Stimulated activated CD4-positive, alpha-beta T cell treated with anti-CD3 and anti-CD28 coated beads, Interleukin-15, amount 100 ng/mL, for 1 hour (primary cell): ENCODE measurements at places on chromosomes 6 and 20.

GRCh38 chr20:24837781-24838450, 111.2 kb upstream of the CST7 start:
- no peak for DNase-seq

- DNase-seq = no peak
Observed at GRCh38 chr20:57881466-57882385, 171.9 kb upstream of the PMEPA1 start.

DNA sequence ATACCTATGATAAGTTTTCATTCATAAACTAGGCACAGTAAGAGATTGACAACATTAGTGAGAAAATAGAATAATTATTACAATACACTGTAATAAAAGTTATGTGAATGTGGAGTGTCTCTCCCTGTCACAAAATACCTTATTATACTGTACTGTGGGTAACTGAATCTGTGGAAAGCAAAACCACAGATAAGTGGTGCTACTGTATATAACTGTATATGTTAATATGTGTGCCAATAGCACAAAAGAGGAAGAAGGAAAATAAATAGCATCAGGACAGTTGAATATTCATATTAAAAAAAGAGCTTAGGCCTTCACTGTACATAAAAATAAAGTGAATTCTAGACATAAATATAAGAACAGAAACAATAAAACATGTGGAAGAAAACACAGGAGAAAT, 243.5 kb downstream of the CDKAL1 start:
- no peak for DNase-seq

DNA sequence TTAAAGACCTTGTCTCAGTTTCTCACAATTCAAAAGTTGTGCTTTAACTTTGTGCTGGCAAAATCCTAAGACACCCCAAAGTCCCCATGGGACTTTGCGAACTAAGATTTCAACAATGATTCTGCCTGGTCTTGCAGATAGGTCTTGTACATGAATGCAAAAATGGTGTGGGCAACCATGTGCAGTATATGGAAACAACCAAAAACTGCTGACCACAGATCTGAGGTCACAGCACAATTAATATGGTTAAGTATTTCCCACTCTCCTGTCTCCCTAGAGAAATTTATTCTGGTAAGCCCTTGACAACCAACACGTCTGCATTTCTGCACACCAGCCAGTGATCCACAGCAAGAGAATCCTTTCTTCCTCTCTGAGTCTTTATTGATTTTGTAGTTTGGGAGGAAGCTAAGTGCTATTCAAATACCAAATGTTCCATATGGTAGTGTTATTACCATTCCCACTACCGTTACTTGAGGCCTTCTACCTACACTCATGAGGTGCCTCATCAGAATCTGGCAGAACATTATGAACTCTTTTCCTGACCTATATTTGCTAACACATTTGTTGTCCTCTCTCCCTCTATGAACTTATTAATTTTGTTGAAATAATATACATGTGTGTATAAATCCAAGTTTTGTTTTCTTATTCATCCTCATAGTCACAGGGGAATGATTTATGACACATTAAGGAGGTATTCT, 178.7 kb downstream of the ATXN1 start:
- no peak for DNase-seq

DNA sequence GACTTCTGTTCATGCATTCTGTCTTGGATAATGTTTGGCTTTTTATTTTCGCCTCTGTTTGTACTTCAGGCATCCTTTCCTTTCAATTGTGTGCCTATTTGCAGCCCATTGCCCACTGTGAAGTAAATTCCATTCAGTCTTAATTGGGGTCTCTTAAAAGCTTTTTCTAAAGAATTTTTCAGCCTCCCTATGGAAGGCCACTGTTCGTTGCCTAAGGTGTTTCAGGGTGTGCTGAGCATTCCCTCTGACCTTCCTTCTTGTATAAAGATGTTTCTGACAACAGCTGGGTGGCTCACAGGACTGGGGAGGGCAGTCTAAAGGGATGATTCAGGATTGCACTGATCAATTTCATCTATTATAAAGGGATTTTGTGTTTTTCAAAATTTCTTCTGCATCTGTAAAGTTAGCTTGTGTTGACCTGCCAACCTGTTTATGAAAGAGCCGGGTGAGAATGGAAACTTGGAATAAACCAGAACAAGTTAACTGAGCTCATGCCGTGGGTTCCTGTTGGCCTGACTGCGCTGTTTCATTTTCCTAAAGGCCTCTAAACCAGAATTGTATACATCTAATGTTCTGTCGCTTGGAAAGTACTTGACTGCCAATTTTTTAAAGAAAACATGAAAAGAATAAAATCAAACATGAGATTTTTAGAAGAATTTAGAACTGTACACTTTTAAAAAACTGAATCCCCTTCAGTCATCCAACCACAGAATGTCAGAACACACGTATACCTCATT, 14.3 kb downstream of the PHACTR2 start:
- DNase-seq = no peak

DNA sequence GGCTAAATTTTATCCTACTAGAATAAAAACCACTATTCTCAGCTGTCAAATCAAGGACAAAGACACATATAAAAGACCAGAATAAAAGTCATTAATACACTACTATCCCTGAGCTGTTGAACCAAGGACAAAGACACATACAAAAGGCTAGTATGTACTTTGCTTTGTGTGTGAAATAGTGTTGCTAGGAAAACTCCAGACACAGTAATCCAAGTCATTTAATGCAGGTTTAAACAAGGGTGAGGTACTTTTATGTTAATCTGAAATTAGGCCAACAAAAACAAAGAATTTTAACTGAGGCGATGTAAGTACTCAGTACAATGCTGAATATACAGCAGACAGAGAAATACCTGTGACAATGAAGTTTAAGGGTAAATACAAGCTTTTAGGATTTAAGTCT, 18.9 kb downstream of the GCLC start:
- DNase-seq = no peak

- no peak for DNase-seq
Observed at GRCh38 chr6:34583861-34584604, 27.9 kb upstream of the SPDEF start.

DNA sequence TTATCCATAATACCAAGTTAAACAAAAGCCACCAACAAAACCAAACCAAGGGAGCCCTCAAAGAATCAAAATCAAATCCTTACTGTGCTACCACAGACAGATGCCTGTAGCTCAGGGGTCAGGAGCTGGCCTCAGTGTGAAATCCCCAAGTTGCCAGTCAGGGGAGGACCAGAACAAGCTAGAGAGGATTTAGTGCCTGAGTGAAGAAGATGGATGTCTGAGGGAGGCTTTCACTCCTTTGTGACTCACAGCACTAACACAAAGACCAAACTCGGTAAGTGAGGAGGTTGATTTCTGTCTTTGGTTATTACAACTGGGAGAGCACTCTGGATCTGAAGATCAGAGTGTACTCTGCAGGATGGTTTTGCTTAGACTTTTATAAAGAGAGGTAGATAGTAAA, 189.9 kb upstream of the ZNF184 start:
- DNase-seq = no peak

GRCh38 chr6:142167071-142167470, 20.0 kb downstream of the VTA1 start:
- DNase-seq = no peak

- DNase-seq = no peak
Observed at GRCh38 chr6:52595796-52596130, 18.9 kb upstream of the TRAM2 start.

DNA sequence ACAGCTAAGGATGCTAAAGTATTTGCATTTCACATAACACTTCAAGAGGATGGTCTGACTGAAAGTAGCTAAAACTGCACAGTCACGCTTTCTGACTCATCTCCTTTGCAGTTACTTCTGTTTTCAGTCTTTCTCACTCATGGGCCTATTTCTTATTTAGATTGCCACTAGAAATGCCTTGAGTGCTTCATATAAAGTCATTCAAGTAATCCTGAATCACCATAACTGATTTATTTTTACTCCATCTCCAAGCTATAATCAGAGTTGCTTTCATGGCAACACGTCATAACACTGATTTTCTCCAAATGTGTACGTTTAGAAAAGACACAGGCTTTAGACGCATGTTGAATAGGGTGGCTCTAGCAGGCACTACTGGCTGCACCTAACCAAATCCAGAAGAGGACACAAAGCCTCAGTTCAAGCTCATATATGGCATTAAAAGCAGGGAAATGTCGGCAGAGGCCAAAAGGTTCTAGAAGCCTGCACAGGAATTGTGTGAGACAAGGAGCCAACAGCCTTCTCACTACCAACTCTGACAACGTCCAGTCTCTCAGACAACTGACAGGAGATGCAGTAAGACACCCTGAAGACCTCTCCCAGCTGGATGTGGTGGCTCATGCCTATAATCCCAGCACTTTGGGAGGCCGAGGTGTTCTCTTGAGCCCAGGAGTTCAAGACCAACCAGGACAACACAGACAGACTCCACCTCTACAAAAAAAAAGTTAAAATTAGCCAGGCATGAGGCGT, 64.1 kb upstream of the BEND6 start:
- DNase-seq = no peak

GRCh38 chr6:44198684-44199083, 18.0 kb upstream of the MYMX start:
- no peak for DNase-seq

- DNase-seq = no peak
Observed at GRCh38 chr6:113857556-113858479, 673 bp downstream of the MARCKS start.

GRCh38 chr20:45407067-45407745, 883 bp upstream of the DBNDD2 start:
- no peak for DNase-seq

GRCh38 chr6:16690608-16691142, 70.6 kb downstream of the ATXN1 start:
- DNase-seq = no peak

DNA sequence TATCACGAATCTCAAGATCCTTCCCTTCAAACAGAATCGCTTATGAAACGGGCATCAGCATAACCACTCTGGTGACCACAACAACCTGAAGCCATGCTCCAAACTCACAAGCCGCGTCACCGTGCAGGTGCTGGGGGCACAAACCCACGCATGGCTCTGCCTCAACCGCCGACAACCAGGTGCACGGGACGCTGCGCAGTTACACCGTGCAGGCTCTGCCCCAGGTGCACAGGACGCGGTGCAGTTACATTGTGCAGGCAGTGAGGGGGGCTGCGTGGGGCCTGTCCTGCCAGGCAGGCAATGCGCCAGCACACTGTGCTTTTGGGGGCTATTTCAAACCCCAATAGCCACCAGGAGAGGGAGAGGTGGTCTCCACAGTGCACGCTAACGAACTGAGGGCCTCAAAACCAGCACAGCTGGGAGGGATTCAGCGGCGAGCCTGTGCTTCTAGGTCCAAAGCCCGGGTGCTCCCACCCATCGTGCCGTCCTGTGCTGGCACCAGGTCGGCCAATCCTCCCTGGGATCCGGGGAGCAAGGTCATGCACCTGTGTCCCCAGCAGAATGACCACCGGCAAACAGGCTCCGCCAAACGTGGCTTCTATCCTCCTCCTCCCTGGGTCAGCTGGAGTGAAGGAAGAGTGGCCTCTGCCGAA, 35.8 kb downstream of the ZBTB46 start:
- DNase-seq = no peak

DNA sequence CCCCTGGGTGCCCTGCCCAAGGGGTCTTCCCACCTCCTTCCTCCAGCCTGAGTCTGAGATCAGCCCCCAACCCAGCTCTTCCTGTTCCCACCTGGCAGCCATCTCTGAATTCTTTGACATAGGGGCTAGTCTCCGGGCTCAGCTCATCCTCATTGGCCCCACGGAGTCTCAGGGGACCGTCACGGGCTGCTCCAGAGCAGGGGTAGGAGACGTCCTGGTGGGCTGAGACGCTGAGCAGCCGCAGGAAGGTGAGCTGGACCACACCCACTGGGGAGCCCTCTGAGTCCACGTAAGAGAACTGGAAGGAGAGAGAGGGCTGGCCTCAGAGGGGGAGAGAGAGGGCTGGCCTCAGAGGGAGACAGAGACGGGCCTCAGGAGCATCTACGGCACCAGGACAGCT, 28.1 kb downstream of the COL11A2 start:
- no peak for DNase-seq

GRCh38 chr6:42424906-42425474, 26.7 kb downstream of the TRERF1 start:
- no peak for DNase-seq

DNA sequence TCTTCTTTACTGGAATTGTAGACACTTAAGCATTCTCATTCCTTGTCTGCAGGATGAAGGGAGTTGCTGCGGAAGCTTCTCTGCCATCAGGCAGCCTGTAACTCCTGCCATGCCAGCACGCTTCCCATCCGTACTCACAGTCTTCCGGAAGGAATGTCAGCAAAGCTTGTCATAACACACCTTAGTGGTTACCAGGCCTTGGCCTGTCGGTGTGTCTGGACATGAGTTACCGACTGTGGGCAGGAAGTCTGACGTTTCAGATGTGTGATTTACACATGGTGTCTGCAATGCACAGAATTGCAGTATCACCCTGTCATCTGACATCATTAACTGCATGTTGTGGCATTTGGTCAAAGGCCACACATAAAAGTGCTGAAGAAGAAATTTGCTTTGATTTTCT, 102.2 kb downstream of the SLC24A3 start:
- no peak for DNase-seq

DNA sequence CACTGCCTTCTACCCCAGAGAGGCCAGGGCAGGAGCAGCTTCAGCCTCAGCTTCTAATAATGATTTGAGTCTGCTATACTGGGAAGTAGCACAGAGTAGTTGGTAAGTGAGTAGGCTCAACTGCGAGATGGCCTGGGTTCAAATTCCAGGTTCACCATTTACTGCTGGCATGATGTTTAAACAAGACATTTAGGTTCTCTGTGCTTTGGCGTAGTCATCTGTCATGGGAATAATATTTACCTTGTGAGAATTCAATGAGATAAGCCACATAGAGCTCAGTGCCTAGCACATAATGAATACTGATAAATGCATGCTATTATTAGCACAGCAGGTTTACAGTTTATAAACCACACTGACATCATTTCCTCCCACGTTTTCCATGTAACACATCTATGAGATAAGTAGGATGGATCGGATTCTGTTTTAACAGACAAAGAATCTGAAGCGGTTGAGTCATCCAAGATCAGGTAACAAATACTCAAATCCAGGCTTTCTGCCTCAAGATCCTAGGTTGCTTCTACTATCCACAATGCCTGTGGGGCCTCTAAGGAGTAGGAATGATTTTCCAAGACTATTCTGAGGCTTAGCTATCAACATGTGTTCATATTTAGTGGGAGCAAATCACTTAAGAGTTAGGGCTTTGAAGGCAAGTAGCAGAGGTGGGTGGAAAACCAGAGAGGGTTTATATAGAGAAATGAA, 72.9 kb upstream of the DTNBP1 start:
- DNase-seq = no peak

- DNase-seq = no peak
Observed at GRCh38 chr6:13275435-13275989, 52.8 kb downstream of the TBC1D7 start.

GRCh38 chr6:146861029-146861563, 262.3 kb downstream of the ADGB start:
- DNase-seq = no peak

DNA sequence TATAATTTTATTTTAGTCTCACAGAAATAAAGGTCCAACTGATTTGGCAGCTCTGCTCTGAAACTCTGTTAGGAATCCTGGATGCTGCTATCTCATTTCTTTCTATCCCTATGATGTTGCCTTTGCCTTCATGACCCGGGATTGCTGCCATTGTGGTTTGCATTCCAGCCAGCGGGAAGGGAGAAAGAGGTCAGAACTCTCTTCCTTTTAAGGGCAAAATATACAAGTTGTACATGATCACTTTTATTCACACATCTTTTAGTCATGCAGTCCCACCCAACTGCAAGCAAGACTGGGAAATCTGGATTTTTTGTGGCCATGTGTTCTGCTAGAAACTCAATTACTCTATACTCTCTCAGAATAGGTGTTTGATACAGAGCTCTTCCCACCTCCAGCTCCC, 263.1 kb upstream of the ZFP64 start:
- DNase-seq = no peak

GRCh38 chr6:144722925-144723324, 437.8 kb downstream of the UTRN start:
- no peak for DNase-seq
